ENCODE measurements at places on chromosomes 12 and 14. TPM values are rescaled to one million over a fixed set of nuclear protein-coding genes. Genes with fewer than 3 reads are reported as not detected.

GRCh38 chr12:124078800-124079199 lies 105.8 kb downstream of the ZNF664 start:
- no peak for DNase-seq

GRCh38 chr14:40347675-40348074 lies 915.4 kb upstream of the FBXO33 start:
- DNase-seq: no peak

DNA sequence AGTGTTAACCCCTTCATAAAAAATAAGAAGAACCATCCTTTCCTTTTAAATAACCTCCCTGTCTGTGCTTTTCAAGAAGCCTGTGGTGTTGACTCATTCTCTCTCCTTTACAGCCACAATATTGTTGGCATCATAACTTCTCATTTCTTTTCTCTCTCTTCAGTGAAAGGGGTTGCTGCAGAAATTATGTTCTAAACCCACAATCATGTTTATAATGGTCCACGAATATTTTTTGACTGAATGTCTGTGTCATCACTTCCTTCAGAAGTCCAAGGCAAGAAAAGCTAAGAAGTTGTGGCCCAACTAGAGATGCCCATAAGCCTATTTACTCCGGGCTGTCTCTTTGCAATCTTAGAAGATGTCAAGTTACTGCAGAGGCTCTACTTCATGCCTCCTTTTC lies 488.3 kb downstream of the APAF1 start:
- no peak for DNase-seq

GRCh38 chr14:21978184-21978998 lies 304.8 kb upstream of the OR4E1 start:
- DNase-seq: peak; percentile 19

- DNase-seq: no peak
Observed at GRCh38 chr12:8696442-8697090, 1.2 kb upstream of the RIMKLB start.

DNA sequence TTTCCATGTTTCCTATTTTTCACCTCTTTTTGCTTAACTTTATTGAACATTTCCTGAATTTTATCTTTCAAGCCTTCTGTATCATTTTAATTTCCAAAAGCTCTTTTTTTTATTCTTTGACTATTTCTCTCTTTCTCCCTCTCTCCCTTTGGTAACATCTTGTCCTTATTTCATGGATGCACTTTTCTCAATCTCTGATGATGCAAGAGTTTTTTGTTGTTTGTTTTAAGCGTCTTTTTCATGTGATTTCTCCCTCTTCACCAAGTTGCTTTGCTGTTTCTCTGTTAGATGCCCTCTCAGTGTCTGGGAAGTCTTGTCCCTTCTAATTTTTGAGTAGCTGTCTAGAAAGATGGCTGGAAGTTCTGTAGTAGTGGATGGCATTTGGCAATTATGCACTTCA lies 62.6 kb downstream of the ANO6 start:
- no peak for DNase-seq

GRCh38 chr14:23353433-23353780 lies 720 bp upstream of the SLC22A17 start:
- no peak for DNase-seq

DNA sequence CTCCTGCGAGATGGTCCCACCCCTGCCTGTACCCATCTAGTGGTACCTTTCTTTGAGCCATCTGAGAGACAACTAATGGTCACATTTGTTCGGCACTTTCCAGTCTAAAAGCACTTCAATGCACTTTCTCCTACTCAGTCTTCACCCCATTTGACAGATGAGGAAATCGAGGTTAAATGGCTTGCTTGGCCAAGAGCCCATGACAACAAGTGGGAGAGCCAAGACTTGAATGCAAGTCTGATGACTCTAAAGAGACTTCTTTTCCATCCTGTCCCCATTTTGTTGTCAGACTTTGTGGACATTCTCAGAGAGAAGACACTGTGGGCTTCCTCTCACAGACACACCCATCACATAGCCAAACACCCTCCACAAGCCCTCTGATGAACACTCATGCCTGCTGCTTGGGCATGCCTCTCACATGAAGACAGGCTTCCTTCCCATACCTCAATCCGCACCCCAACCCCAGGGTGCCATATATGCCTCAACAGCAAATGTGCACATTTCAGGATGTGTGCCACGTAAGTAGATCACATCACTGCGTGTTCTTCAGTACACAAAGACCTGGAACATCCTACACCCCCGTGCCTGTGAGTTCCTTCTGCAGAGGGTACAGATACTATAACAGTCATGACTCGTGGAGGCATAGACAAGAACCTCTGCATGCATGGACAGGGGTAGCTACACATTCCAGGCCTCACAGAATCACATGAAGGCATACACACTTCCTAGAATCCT lies 805 bp downstream of the MYH7 start:
- no peak for DNase-seq

GRCh38 chr12:79452906-79453305 lies 237.9 kb downstream of the PAWR start:
- DNase-seq: no peak

DNA sequence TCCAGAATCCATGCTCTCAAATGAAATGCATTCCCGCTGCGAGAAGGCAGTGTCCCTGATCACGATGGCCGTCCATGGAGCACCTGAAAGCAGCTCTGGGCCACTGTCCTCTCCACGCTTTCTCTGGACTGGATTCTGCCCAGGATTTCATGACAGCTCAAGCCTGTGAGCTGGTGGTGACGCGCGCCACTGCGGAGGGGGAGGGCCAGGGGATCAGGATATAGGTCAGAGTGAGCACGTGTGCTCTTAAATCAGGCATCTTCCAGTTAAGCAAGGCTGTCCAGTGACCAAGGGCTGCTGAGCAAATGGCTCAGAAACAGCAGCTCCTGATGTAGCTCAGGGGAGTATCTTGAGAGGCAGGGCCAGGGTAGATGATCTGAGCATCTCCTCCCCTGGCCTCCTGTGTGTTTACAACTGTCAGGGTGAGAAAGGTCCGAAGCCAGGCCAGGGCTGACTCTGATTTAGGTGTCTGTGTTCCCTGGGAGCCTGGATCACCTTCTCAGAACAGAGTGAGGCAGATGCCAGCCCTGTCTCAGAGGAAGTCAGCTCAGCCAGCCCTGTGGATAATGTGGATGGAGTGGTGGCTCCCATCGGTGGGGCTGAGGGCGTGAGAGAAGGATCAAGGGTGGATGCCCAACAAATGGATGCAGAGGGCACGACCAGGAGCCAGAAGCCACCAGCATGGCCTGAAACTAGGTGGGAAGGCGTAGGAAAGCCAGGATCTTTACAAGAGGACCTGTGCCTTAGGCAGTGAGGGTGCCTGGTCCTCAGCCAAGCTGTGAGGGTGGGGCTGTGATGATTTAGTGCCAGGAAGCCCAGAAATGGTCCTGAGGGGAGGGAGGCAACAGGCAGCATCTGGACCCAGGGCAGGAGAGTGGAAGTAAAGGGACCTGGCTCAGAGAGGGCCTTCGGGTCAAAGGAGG lies 55.3 kb downstream of the ELK3 start:
- no peak for DNase-seq

DNA sequence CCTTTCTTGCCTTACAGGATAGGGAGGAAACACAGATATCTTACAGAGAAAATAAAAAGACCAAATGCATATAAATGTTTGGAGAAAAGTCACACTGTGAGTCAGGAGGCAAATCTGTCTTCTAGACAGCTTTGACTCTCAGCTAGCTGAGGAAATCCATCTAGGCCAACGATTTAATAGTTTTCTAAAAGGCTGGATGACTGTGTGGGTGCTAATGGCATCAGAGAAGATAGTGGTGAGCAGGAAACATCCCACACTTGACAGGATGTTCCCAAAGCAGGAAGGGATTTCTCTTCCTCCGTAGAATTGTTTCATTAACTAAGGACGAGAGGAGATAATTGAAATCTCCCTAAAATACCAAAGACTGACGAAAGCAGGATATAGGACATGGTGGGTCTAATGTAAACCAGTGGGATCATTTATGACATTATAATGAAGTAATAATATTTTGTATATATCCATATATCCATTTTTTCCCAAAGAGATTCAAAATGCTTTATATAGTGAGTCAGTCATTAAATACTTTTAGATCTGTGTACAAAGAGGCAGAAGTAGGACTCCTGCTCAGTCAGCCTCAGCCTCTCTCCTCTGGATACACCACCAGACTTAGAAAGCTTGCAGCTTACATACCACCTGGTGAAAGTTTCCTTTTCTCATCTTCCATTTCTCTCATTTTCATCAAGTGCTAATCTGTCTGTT lies 44.3 kb upstream of the PSMA6 start:
- no peak for DNase-seq

GUCY2C gene
- polyA plus RNA-seq: 0.21 TPM

GALNT4 gene
- 4.2 TPM for polyA plus RNA-seq

TMEM233 gene
- polyA plus RNA-seq: 2.5 TPM

PHLDA1 gene
- polyA plus RNA-seq: 21.2 TPM

ST8SIA1 gene
- 13.0 TPM for polyA plus RNA-seq
